ENCODE measurements at places on chromosomes 6 and 20.

GRCh38 chr6:53728570-53729194 lies 63.1 kb upstream of the KLHL31 start:
- peak; percentile 62 for DNase-seq

DNA sequence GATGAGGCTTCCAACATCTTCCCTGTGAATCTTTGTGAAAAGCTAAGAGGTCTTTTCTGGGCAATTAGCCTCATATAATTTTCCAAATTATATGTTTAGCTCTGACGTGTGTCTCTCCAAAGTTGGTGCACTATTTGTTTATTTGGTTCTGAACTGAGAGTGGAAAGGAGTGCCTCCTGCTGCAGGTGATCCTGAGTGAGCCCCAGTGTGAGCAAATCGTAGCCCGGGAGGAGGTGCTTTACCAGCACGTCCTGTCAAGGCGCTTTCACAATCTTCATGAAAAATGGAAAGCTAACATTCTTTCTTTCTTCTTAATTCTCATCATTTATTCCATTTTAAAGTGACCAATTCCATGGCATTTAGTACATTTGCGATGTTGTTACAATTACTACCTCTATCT lies 231.9 kb downstream of the BMP2 start:
- no peak for DNase-seq

DNA sequence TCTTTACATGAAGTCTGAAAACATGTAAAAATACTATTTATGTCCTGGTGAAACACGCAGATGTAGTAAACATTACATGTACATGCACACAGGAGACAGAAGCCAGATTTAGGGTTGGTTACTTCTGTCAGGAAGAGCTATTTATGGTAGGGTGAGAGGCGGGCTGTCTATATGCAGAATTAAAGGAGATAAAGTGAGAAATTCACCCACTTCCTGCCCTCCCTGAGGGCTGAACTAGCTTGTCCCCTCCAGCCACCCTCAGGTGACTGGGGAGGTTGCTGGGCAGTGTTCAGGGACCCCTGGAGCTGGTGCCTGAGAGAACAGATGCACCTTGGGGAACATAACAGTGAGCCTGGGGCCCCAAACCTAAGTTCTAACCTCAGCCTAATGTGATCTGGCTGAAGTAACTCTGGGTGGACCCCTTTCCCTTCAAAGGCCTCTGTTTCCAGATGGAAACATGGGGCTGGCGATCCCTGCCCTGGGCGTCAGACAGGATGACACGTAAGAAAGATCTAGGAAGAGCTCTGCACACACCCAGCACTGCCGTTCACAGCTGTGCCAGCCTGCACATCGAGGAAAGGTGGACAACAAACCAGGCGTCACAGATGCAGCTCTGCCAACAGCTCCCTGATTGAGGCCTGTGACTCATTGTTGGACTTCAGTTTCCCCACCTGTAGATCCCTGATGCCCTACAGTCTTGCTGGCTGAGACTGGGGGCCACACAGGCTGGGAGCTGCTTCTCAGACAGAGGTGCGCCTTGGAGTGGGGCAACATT lies 1.3 kb downstream of the PI16 start:
- DNase-seq: no peak

DNA sequence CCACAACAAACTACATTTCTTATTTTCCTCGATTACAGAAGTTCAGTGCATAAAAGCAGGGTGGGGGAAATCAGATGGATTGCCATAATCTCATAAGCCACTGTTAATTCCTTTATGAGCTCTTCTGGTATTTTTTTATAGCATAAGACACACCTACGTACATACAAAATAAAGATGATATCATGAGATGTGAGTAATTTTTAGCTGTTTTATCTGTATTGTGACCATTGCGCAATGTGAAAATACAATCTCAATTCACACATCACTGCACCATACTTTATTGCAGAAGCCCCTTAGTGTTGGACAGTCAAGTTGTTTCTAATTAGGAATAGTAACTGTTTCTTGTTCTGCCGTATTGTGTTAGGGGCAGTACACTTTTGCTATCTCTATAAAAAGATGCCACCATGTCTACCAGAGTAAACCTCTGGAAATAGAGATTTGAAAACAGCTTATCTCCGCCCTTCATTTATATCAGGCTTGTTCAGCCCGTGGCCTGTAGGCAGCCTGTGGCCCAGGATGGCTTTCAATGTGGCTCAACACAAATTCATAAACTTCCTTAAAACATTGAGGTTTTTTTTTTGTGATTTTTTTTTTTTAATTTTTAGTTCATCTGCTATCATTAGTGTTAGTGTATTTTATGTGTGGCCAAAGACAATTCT lies 90.4 kb downstream of the FARS2 start:
- DNase-seq: no peak

DNA sequence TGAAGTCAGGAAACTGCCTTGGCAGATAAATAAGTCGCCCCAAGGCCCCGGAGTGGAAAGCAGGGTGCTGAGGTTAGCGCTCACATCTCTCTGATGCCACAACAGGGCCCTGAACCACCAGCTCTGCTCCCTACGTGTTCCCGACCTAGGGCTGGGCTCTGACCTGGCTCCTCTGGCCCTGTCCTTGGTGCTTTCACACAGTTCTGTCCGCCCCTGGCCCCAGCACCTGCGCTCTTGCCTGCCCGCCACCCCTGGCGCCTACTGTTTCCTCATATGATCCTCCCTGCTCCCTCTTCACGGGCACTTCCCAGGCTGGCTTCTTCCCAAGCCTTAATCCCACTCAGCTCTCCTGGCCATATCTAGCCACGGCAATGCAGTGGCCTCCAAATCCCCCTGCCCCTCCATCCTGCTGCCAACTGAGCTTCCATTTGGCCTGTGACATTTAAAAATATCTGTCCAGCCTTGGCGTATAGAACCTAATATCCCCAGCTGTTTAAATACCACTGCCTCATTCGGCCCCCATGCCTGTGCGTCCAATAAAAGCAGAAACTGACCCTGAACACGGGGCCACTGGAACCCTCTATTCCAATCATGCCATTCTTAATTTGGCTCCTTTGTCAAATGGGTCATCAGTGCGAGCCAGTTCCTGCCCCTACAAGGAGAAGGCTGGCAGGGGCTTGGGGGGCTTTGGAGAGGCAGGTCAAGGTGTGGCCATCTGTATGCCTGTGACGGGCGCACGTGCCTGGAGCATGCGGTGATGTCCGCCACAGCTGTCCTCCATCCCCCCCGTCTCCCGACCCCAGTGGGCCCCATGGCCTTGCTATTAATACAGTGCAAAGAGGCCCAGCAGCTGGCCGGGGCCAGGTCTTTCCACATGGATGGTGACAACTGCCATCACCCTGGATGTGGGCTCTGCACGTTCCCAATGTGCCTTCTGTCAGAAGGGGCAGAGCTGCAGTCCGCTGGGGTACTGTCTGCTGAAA lies 27.7 kb downstream of the GNAS-AS1 start:
- no peak for DNase-seq

DNA sequence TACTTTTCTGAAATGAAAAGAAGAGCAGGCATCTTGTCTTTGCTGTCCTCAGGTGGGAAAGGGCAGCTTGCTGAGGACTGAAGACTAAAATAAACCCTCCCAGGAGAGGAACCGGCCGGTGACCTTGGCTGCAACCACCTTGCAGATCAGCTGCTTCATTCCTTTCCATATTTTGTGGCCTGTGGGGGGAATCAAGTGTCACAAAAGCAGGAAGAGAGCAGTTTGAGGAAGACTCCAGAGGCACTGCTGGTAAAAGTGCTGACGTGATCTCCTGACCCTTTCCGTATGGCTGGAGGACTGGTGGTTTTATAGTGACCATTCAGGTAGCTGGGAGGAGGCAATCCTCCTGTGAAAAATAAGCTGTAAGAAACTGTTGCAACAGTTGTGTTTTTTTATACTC lies 157.0 kb downstream of the PLCB4 start:
- DNase-seq: no peak

GRCh38 chr20:10982692-10983091 lies 308.9 kb upstream of the JAG1 start:
- no peak for DNase-seq

GRCh38 chr6:13157293-13157692 lies 171.0 kb downstream of the TBC1D7 start:
- DNase-seq: no peak

DNA sequence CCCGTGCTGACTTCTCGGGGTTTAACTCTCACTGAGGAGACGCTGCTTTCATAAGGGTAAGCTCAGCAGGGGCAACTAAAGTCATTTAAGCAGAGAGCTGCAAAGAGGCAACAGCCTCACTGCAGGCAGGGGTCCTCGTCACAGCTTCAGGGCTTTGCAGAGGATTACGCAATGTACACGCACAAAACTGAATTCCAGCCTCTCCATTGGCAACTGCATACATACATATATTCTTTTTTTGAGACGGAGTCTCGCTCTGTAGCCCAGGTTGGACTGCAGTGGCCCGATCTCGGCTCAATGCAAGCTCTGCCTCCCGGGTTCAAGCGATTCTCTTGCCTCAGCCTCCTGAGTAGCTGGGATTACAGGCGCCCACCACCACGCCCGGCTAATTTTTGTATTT lies 2.4 kb downstream of the GMEB2 start:
- DNase-seq: no peak

- DNase-seq: no peak
These were observed 188.2 kb downstream of the NFATC2 start for GRCh38 chr20:51354191-51354768.

GRCh38 chr6:105578179-105578707 lies 175.4 kb upstream of the PREP start:
- DNase-seq: no peak

- peak; percentile 39 for DNase-seq
These were observed 504 bp downstream of the SNTA1 start for GRCh38 chr20:33443006-33443511.

GRCh38 chr6:119280080-119280479 lies 69.5 kb downstream of the MAN1A1 start:
- DNase-seq: no peak

- no peak for DNase-seq
These were observed 3.7 kb upstream of the ZSCAN23 start for GRCh38 chr6:28446818-28447511.

- DNase-seq: no peak
These were observed 381.8 kb upstream of the NOX3 start for GRCh38 chr6:155837474-155837873.

DNA sequence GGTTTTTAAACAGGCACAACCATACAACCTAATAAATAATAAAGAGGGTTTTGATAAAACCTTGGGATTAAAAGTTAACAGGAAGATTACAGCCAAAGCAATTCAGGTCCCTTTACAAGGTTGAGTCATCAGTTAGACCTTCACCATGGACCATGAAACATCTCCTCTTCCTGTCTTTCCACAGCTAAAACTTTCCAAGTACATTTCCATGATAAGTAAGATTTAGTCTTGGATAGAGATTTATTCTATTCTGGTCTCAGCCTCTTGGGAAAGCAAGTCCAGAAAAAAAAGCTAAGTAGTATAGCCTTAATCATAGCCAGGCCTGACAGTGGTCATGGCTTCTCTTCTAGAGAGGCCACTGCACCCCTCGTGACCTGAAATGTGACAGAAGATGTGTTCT lies 2.9 kb upstream of the PRSS35 start:
- no peak for DNase-seq

- no peak for DNase-seq
These were observed 1.4 kb upstream of the LAMA5 start for GRCh38 chr20:62368392-62368975.

- DNase-seq: peak; percentile 36
These were observed 7.9 kb upstream of the MCHR2 start for GRCh38 chr6:100001915-100002388.

- DNase-seq: no peak
These were observed 59.1 kb upstream of the TMEM244 start for GRCh38 chr6:129920103-129920798.

- no peak for DNase-seq
These were observed 49.3 kb downstream of the GPR63 start for GRCh38 chr6:96787846-96788580.

DNA sequence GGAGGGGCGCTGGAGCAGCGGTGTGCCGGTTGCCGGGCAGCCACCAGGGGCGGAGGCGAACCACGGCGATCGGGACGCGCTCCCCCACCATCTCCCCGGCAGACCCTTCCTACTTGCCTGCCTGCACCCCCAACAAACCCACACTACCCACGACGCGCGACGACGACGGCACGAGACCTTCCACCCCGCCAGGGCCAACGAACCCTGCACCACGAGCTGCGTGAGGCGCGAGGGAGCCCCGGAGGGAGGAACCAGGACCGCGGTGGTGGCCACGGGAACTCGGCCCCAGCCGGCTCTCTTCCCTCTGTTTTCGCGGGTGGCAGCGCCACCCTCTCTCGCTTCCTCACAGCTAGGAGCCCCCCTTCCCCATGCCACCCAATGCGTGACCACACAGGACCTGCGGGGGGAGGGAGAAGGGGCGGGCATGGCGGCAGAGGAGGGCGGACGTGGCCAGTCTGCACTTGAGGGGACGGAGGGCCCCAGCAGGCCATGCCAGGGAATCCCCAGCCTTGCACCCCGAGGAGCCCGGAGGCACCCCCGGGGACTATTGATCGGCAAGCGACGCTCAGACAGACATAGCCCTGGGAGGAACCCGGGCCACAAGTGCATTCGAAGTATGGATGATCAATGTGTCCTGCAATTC lies 1516.4 kb upstream of the DEFB115 start:
- no peak for DNase-seq

GRCh38 chr20:34634392-34634791 lies 42.5 kb downstream of the PIGU start:
- no peak for DNase-seq

- no peak for DNase-seq
These were observed 28.1 kb downstream of the SPDEF start for GRCh38 chr6:34527751-34528670.

DNA sequence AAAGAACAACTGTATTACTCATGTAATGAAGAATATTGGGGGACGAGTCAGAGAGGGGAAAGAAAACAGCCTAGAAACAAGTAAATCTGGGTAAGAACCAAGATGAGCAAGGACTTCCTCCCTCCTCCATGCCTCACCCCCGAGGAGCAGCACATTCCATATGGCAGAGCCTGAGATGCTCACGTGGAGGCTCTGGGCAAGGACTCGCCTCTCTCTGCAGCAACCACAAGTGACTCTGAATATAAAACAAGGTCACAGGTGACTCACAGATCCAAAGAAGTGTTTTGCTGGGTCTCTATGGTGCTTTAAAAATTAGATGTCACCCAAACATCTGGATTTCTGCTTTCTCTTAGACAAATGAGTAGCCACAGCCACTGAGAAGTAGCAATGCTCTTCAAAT lies 453.0 kb upstream of the SULF2 start:
- DNase-seq: no peak

DNA sequence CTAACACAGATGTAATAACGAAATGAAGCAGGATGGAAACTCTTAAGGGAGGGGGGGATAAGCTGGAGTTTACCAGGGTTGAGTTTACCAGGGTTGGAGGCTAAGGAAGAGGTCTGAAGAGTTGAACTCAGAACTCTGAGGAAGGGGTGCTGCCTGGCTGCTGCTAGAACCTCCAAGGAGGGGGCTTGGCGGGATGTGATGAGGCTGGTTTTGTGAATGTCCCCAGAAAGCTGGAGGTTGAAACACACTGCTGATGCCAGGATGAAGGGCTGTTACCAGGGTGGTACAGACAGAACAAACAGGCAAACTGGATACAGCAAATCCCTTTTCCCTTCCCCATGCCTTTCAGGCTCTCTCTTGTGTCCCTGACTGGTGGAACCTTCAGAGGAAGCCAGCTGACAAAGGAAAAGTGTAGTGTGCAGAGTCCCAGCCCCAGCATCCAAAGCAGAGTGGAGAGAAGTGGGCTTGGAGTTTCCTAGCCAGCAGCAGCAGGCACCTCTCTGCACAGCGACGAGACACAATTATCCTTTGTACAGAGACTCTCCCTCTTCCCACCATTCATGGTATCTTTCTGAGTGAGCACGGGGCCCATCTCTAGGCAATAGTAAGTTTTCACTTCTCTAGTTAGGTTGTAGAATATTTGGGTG lies 23.7 kb downstream of the UBE2V1 start:
- DNase-seq: no peak
